Caki2 (cell line): ENCODE measurements at places on chromosomes 16 and 17. TPM values are rescaled to one million over a fixed set of nuclear protein-coding genes. Genes with fewer than 3 reads are reported as not detected.

Gene CD300LB
- total RNA-seq, result not detected in 2 replicates

DNA sequence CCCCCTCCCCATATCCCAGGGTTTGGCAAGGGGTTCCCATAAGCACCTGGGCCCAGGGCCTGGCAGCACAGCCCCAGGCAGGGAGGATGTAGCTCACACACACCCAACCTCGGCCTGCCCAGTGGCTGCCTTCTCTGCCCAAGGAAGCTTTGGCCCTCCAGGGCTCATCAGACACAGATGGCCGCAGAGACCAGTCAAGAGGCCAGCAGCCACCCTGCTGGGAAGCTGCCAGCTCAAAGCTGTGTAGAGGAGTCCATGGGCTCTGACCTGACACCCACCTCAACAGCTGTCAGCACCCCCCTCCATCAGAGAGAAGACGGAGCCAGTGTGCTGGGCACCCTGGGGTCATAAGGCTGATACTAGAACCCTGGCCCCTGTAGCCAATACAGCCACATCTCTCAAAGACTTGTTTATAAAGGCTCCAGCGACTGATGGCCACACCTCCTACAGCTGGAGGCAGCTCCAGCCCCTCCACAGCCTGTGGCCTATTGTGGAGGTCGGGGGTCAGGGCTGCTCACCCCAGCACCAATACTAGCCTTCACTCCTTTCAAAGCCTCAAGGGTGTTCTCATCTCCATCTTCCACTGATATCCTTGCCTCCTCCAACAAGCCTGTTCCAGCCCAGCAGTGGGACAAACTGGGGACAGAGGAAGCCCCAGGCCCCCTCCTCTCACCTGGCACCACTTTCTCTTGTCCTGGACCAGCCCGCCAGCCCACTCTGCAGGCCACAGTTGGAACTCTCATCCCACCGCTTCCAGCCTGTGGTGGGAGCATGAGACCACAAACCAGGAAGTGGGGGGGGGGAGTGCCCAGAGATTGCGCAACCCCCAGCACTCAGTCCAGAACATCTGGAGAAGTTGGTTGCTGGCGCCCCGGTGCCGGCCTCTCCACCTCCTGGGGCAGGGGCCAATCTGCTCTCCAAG, 2.2 kb upstream of the MPG start:
- DNase-seq, result peak; percentile 35

GRCh38 chr16:76081967-76082366, 195.2 kb upstream of the CNTNAP4 start:
- no peak for DNase-seq

- DNase-seq, result no peak
Observed at GRCh38 chr17:9179602-9180001, 158.3 kb downstream of the NTN1 start.

GRCh38 chr17:74875977-74876593, 3.3 kb upstream of the FDXR start:
- no peak for DNase-seq

GRCh38 chr17:335691-336090, 16.9 kb downstream of the RPH3AL start:
- no peak for DNase-seq

- DNase-seq, result no peak
Observed at GRCh38 chr17:57186226-57187019, 69.9 kb upstream of the MSI2 start.

- DNase-seq, result no peak
Observed at GRCh38 chr16:84943620-84944019, 67.7 kb downstream of the ZDHHC7 start.

- DNase-seq, result no peak
Observed at GRCh38 chr17:63530557-63531021, 7.4 kb downstream of the KCNH6 start.

- no peak for DNase-seq
Observed at GRCh38 chr17:27631897-27632725, 1.1 kb downstream of the LGALS9 start.

- no peak for DNase-seq
Observed at GRCh38 chr17:36514856-36515255, 19.8 kb downstream of the MYO19 start.

- no peak for DNase-seq
Observed at GRCh38 chr17:71330099-71330375, 790.8 kb upstream of the SOX9 start.

- DNase-seq, result no peak
Observed at GRCh38 chr16:23900480-23901177, 64.8 kb downstream of the PRKCB start.

Gene GINS2
- total RNA-seq, result 27.0 and 37.3 TPM in 2 replicates

Gene TMEM92
- total RNA-seq, result 0.44 and 1.9 TPM in 2 replicates

Gene AURKB
- 67.6 and 78.3 TPM in 2 replicates for total RNA-seq

Gene TMEM238L
- not detected in 2 replicates for total RNA-seq

Gene SLC13A2
- not detected in 2 replicates for total RNA-seq

GRCh38 chr17:66906321-66907278, 57.9 kb upstream of the CACNG4 start:
- peak; percentile 57 for DNase-seq

Gene CHST6
- under 0.01 and 0.03 TPM in 2 replicates for total RNA-seq

Gene TBX21
- not detected in 2 replicates for total RNA-seq

- DNase-seq, result no peak
Observed at GRCh38 chr16:72159386-72159785, 12.6 kb downstream of the PMFBP1 start.

Gene TMEM235
- total RNA-seq, result not detected in 2 replicates

Gene FBXO39
- total RNA-seq, result not detected in 2 replicates

- no peak for DNase-seq
Observed at GRCh38 chr17:56881685-56882295, 32.1 kb downstream of the TRIM25 start.

Gene MYO15A
- not detected in 2 replicates for total RNA-seq

GRCh38 chr17:70906808-70907207, 737.5 kb downstream of the KCNJ2 start:
- DNase-seq, result no peak

Gene CD300H
- not detected in 2 replicates for total RNA-seq

- DNase-seq, result no peak
Observed at GRCh38 chr17:21362331-21362931, 13.7 kb upstream of the KCNJ12 start.

Gene ABCA9
- not detected in 2 replicates for total RNA-seq

DNA sequence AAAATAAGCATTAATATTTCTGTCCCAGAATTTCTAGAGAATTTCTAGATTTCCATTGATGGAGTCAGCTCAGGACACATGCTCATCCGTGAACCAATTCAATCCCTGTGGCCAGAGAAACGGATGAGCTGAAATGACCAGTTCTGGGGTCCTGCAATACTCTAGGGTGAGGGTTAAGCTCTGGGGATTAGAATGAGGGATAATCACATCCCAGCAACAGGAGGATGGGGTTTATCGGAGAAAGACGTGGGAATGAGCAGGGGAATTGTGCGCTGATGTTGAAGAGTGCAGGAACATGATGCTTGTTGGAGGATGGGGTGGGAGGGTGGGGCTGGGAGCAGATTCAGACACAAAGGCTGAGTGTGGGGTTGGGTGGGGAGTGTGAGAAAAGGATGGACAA, 64.1 kb downstream of the SLC5A11 start:
- no peak for DNase-seq

- peak; percentile 97 for DNase-seq
Observed at GRCh38 chr17:75557075-75557851, 30.3 kb upstream of the MYO15B start.
